ENCODE measurements at places on chromosomes 16 and 17.
A peak's percentile ranks its signal among the peaks of the same experiment; 100 is the strongest.

DNA sequence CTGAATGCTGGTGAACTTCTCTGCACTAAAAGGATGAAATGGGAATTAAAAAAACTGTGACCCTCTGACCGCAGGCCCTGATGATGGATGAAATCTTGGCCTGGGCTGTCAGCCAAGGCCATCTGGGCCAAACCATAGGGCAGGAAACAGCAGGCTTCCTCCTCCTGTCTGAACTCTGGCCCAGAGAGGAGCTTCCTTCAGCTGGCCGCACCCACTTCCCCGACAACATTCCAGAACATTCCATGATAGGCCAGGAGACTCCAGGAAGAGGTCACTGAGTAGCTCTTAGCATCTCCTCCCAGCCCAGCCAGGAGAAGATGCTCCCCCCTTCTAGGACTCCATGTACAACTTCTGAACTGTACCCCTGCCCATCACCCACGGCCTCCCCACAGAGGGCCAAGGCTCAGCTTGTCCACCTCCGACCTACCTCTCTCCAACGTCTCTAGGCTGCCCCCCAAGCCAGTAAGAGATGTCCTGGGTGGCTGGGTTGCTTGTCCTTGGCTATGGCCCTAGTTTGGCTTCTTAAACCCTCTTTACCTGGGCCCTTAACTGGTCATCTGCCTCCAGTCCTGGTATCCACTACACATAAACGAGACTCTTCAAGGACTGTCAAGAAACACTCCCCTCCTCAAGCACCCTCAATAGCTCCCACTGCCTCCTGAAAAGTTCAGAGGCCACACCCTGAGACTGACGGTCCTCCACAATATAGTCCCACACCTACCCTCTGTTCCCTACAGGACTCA is 1.7 kb downstream of the RPH3AL start:
- DNase-seq = no peak

GRCh38 chr17:36066365-36066985 is 2.4 kb downstream of the CCL18 start:
- DNase-seq = no peak

DNA sequence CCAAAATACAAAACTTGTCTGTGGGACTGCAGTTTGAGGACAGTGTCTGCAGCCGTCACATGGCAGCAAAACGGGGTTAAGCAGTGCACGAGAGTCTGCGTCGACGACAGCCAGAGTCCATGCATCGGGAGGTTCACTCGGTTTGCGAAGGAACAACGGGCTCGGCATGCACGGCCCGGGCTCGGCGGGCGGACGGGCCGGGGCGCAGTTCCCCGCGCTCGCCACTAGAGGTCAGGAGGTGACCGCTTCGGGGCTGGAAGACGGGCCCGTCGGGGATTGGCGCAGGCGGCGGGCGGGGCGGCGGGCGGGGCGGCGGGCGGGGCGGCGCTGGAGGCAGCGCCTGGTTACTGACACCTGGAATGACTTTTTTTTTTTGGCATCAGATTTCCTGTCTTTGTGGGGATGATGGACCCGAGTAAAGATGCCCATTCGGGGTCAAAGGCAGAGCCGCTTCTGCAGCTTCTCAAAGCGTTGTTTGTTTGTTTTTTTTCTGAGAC is 6.5 kb downstream of the SCGB1C2 start:
- DNase-seq = peak; percentile 19

DNA sequence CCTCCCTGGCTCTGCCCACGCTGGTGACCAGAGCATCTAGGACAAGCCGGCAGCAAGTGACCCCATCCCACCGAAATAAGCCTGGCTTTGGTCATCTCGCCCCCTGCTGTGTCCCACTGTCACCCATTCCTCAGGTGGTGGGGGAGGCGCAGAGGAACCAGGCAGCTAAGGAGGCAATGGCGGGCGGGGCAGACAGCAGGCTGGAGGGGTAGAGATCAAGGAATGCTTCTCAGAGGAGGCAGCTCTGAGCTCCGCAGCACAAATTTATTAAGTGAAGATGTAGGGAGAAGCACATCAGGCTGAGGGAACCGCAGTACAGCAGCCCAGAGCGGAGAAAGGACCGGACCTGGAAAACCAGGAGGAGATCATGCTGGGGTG is 7.5 kb upstream of the KREMEN2 start:
- no peak for DNase-seq

DNA sequence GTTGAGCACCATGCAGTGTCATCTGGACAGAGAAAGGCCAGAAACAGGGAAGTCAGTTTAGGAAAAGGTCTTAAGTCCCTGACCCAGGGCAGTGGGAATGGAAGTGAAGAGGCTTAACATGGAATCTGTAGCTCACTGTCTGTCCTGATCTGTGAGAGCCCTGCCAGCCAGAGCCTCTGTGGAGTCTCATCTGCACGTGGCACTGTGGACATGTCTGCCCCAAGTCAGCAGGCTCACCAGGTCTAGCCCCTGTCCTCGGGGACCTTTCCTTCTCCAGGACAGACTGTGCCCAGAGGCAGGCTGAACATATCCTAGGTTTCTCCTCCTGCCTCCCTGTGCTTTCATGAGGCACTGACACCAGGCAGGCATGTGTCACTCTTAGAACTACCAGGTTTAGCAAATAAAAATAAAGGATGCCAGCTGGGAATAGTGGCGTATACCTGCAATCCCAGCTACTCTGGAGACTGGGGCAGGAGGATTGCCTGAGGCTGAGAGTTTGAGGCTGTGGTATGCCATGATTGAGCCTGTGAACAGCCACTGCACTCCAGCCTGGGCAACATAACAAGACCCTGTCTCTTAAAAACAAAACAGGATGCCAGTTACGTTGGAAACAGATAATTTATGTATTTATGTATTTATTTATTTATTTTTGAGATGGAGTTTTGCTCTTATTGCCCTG is 22.4 kb downstream of the UNK start:
- no peak for DNase-seq

DNA sequence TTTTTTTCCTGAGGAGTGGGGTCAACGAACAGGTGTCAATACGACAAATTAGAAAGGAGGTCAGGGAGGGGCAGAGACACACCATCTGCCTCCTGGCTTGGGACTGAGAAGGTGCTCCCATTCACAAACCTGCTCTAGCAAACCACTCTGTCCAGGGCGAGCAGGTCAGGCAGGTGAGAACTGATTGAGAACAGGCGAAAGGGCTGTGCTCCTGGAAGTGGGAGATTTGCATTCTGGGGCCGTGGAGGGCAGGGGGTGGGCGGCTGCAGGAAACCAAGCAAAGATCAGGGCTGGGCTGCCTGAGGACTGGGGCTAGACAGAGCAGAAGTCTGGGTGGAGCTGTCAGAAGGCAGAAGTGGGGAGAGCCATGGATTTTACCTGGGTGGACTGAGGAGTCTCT is 98.9 kb upstream of the NLRP1 start:
- no peak for DNase-seq

- peak; percentile 94 for DNase-seq
Measured at GRCh38 chr16:69482410-69482991, 58.1 kb downstream of the CYB5B start.

GRCh38 chr16:73255031-73255430 is 207.1 kb upstream of the ZFHX3 start:
- peak; percentile 80 for DNase-seq

- no peak for DNase-seq
Measured at GRCh38 chr16:15502041-15502725, 67.8 kb downstream of the BMERB1 start.

DNA sequence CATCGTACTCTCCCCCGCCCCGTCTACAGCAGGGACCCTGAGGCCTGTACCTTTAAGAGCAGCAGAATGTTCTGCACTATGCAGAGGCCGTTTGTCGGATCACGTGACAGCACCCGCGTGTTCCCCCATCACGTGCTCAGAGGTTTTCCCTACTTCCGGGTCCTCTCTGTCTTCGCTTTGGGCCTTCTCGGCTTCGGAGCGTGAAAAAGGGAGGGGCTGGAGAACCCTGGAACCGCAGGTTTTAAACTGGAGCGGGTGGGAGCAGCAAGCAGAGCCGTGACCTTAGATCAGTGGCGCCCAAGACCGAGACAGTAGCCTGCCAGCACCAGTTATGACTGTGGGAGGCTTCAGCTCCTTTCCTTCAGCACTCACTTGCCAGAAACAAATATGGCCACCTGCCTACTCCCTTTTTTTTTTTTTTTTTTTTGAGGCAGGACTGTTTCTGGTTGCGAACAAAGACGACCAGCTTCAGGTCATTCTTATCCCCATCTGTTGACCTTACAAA is at the start of gene CLN3:
TSS of gene CLN3 (minus strand) at position 105 of the 505 bp plus-strand sequence. CDS start 315 bp downstream, outside the sequence.
- DNase-seq = peak; percentile 97

DNA sequence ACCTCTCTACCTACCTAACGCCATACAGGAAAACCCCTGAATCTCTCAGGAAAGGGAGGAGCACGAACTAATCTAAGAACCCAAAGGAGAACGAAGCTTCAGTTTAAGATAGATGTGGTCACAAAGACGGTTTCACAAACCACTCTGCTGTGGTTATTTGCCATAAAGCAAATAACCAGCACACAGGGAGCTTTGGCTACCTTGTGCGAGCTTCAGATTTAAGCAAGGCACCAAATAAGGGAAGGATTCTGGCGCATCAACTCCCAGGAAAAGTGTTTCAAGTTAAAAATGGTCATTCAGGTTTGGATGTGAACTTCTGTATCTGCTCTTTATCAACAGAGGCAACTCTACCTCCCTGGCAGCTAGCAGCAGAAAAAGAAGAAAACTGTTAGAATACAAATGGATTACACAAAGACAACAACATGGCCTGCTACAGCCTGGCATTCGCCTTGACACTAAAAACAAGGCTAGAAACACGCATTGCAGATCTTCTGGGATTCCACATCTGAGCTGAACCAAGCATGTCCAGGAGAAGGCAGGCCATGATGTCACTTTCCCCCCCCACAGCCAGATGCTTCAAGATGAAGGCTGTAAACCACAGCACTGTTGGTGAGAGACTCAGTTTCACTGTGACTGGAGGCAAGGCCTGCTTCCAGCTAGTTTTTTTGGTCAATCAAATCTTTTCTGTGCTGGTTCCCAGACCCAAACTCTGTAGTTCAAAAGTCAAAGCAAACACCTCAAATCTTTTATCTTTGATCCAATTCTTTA is 43.6 kb downstream of the SMG6 start:
- DNase-seq = no peak

Measured in NCI-H1092 treated with DMSO at 0.1 percent for 48 hours (cell line).